ENCODE measurements at places on chromosomes 6 and 20.

- no peak for DNase-seq
Observed at GRCh38 chr6:115443825-115444478, 616.7 kb downstream of the FRK start.

DNA sequence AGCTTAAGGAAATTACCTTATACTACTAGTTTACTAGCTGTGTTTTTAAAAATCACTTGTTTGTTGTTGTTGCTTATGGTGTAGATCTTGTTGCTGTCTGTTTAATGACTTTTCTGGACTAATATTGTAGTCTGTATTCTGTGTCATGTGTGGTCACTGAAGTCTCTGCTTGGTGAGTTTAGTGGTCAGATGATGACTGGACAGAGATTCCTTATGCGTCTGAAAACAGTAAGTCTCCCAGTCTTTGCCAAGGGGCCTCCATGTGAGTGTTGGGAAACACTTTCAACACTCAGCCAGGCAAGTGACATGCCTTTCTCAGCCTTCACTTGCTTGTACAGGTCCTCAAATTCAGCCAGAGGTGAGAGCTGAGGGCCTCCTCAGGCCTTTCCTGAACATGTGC, 256.9 kb upstream of the RNF24 start:
- no peak for DNase-seq

- no peak for DNase-seq
Observed at GRCh38 chr6:31041372-31041974, 31.2 kb downstream of the MUC22 start.

GRCh38 chr20:12698817-12699216, 310.0 kb upstream of the SPTLC3 start:
- no peak for DNase-seq

DNA sequence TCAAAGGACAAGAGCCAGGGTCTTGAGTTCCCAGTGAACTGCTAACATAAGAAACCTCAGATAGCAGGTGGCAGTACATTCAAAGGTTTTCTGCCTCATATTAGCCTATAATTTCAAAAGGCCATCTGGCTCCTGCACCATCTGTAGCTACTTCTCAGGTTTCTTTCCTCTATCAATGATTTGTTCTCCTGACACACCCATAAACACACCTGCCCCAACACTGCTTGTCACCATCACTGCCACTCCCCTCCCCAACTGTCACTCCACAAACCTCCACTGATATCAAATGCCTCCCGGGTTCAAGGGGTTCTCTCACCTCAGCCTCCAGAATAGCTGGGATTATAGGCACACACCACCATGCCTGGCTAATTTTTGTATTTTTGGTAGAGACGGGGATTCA, 152.7 kb upstream of the SLC22A16 start:
- no peak for DNase-seq
